MG63 (cell line): ENCODE measurements at places on chromosomes 12 and 14. TPM values are rescaled to one million over a fixed set of nuclear protein-coding genes. Genes with fewer than 3 reads are reported as not detected.

GRCh38 chr12:93032758-93033157 is 103.7 kb upstream of the EEA1 start:
- DNase-seq: no peak

DNA sequence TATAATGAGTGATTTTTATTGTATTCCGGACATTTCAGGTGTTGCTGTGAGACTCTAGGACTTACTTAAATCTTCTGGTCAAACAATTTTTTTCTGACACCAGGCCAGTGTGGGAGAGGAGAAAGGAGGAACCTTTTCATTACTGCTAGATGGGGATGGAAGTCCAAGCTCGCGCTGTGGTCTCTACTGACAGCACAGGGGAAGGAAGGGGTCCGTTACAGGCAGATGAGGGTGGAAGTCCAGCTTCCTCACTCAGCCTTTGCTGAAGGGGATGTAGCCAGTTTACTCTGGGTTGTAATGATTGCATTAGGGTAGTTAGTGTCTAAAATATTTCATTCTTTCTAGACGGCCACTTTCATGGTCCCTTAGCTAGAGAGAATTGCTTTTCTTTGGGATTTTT is 26.3 kb upstream of the ST8SIA1 start:
- no peak for DNase-seq

- peak; percentile 83 for DNase-seq
These were observed 45.0 kb upstream of the OR6J1 start for GRCh38 chr14:22689199-22689598.

DNA sequence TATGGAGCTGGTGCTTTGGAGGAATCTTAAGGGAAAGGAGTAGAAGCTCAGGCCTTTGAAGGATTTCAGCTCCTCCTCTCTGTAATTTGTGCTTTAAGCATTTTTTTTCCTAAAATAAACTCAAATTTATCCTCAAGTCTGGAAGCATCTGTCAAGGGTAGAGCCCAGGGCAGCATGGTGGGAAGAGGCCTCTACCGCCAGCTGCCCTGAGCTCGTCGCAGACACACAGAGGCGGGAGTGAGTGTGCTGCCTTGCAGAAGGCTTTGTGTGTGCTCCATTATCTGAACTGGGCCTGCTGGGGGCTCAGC is 9.3 kb downstream of the DHRS2 start:
- DNase-seq: no peak

- DNase-seq: no peak
These were observed 40.9 kb upstream of the STXBP6 start for GRCh38 chr14:25090716-25091454.

DNA sequence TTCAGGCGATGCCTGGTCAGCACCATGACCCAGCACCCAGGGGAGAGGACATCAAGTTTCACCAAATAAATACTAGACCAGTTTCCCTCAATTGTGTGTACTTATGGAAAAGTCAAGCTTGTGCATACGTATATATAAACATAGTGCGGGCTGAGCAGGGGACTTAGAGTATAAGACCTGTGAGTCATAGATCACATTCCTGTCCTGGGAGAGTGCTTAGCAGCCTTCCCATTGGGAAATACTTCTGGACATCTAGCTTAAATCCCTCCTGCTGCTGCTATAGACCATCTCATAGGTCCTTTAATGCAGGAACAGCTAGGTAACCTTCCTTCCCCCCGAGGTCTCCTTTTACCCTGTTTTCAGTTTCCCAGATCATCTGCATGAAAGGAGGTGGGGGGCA is 51.9 kb downstream of the PRMT8 start:
- DNase-seq: no peak

DNA sequence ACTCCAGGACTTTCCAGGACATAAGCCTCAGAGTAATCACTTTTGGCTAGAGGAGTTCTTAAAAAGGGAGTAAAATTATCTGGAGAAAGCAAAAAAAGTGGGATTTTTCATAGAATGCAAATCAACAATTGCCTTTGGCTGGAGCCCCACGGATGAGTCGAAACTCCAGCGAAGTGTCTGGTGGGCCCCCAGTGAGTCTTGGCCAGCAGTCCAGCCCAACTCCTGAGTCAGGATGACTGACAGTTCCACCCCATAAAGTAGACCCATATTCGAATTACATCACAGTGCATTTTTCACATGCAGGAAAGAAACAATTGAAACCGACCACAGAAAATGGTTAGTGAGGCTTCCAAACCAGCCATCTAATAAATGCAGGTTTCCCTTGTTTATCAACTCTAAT is 265.7 kb downstream of the BCL11B start:
- peak; percentile 75 for DNase-seq

GRCh38 chr12:117674313-117674712 is 294.5 kb downstream of the KSR2 start:
- peak; percentile 13 for DNase-seq

GRCh38 chr12:4908684-4909409 is 858 bp upstream of the KCNA1 start:
- peak; percentile 20 for DNase-seq

GRCh38 chr12:119911182-119911581 is 34.1 kb upstream of the CIT start:
- no peak for DNase-seq

GRCh38 chr12:46404733-46405132 is 32.2 kb upstream of the SLC38A2 start:
- no peak for DNase-seq

DNA sequence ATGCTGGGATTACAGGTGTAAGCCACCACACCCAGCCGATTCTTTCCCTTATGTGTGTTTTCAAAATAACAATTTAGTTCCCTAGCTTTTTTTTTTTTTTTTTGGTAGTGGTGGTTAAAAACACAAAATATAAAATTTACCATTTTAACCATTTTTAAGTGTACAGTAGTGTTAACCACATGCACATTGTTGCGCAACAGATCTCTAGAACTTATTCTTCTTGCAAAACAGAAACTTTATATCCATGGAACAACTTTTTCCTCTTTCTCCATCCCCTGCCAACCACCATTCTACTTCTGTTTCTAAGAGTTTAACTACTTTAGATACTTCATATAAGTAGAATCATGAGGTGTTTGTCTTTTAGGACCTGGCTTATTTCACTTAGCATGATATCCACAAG is 1.1 kb upstream of the NDUFA12 start:
- no peak for DNase-seq

DNA sequence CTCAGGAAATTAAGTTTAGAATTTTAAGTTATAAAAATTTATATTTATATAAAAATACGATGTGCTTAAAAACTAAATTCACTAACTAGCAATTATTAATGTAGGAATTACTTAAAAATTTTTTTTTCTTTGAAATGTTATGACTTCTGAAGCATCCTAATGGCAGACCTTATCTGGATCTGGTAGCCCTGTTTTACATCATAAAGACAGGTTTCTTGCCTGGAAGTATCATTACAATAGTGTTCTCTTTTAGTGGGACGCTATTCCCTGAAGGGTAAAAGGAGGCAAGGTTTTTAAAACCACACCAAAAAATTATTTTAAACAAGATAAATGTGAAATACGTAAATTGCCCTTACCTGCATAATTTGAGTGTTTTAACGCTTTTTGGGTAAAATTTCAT is 2.1 kb downstream of the WDR20 start:
- DNase-seq: no peak

- DNase-seq: peak; percentile 45
These were observed 890 bp upstream of the KIF26A start for GRCh38 chr14:104137297-104138097.

DNA sequence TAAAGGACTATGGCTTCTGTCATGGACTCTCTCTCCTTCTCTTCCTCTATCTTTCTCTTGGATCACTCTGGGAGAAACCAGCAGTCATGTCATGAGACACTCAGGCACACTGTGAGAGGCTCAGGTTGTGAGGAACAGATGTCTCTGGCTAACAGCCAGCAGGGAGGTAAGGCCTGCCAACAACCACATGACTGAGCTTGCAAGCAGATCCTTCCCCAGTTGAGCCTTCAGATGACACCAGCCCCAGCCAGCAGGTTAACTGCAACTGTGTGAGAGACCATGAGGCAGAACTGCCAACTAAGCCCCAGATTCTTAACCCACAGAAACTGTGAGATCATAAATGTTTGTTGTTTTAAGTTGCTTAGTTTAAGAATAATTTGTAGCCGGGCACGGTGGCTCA is 90.6 kb downstream of the VCPKMT start:
- DNase-seq: peak; percentile 34

Gene ALDH1L2
- 10.5 and 11.2 TPM in 2 replicates for total RNA-seq

Gene SLC25A47
- total RNA-seq: not detected in 2 replicates

Gene SIRT4
- 0.33 TPM in 1 of 2 replicates, not detected in the other for total RNA-seq

Gene MUCL1
- not detected in 2 replicates for total RNA-seq

Gene ERP27
- total RNA-seq: not detected in 2 replicates
